ENCODE measurements at places on chromosomes 2 and 18. TPM values are rescaled to one million over a fixed set of nuclear protein-coding genes. Genes with fewer than 3 reads are reported as not detected.

DNA sequence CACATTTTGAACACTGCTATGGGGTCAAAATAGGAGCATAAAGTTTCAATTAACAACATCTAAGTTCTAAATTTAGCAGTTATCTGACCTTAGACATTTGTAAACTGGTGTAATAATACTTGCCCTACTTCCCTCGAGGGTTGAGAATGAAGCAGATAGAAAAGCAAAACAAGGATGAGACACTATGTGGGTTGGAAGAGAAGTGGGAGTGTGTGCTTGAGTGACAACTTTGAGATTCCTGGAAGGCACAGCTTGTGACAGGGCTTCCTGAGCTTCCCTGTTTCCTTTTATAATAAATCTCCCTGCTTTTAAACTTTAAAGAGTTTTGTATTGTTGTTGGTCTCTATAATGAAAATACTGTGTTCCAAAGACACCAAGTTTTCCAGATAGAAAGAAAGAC, 128.6 kb upstream of the CHST9 start:
- H3K4me1 ChIP-seq = no peaks in the 10 kb centered on the region
- no peak overlapping the region for H3K4me3 ChIP-seq
- no peaks in the 10 kb centered on the region for H3K36me3 ChIP-seq

DNA sequence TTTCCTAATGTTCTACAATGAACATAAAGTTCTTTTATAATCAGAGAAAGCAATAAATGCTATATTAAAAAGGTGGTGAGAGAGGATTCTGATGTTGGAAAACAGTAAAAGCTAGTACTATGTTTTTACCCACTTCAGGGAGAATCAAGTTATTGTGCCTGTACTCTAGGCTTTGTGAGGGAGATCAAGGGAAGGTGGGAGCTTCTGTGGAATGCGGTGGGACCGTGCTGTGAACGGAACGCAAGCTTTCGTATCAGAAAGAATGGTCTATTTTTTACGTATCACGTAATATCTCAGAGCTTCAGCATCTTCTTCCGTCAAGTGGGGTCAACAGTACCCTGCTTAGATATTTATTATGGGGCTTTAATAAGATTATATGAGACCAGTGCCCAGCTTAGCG, 193.2 kb downstream of the CLIP4 start:
- no peaks in the 10 kb centered on the region for H3K4me1 ChIP-seq
- H3K36me3 ChIP-seq = no peaks in the 10 kb centered on the region
- no peak overlapping the region for H3K4me3 ChIP-seq
- H3K27ac ChIP-seq = no peak overlapping the region

GRCh38 chr2:127155947-127156346, 49.0 kb upstream of the BIN1 start:
- no peaks in the 10 kb centered on the region for H3K36me3 ChIP-seq
- H3K4me3 ChIP-seq = no peak overlapping the region
- DNase-seq = no peak

- no peak for DNase-seq
- no peak overlapping the region for H3K27ac ChIP-seq
- H3K4me1 ChIP-seq = no peaks in the 10 kb centered on the region
- H3K4me3 ChIP-seq = no peak overlapping the region
- no peaks in the 10 kb centered on the region for H3K36me3 ChIP-seq
These were observed 1989.9 kb upstream of the CELF4 start for GRCh38 chr18:39555496-39555895.

DNA sequence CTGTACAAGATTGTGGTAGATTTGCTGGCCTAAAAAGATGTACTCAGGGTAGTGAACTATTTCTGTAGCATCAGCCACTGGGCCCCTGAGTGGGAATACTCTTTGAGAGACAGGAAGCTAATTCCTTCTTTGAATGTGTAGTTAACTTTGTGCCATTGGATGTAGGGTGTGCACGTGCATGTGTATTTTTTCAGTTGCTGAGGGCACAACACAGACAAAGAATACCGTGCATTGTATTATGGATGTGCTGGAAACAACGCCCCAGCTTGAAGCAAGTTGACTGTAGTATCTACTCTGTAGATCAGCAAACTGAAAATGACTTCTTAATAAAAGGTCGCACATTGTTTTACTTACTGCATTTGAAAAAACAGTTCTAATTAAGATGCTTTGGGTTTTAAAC, 14.1 kb downstream of the CRIM1 start:
- H3K27ac ChIP-seq = no peak overlapping the region
- no peaks in the 10 kb centered on the region for H3K4me1 ChIP-seq
- H3K4me3 ChIP-seq = no peak overlapping the region
- no peaks in the 10 kb centered on the region for H3K36me3 ChIP-seq
- DNase-seq = no peak

The C1D gene
- 21.3 TPM for total RNA-seq

DNA sequence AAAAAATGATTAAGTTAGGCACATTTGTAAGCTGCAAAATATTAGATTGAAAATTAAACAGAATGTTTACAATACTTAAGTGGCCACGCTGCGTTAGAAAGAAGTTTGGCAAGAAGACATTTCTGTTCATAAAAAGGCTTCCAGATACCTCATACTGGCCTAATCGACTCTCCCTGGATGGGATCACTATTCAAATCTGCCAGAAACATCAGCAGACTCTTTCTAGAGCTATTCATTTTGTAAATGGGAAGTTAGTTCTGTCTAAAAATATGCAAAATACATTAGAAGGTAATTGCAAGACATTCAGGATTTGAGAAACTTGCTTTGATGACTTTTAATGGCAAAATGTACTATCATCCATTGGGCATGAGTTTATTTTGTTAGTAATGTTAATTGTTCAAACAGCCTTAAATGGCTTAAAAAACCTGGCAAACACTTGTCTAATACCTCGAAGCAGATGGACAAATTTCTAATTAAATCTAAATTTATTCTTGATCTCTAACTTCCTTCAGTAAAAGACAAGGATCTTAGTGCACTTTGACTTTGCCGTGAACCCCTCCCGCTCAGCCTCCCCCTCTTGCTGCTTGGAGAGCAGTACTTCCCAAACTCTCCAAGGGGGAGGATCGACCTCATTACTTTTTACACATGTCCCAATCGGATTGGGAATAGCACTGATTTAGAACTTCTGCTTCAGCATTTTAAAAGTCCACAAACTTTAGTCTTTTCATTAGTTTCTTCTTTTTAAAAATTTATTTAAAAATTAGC, 103.5 kb downstream of the SMIM21 start:
- H3K4me3 ChIP-seq = no peak overlapping the region
- H3K27me3 ChIP-seq = peaks cover 7% of the 10 kb centered on the region
- H3K36me3 ChIP-seq = no peaks in the 10 kb centered on the region
- H3K27ac ChIP-seq = no peak overlapping the region
- DNase-seq = no peak

The TMEM198 gene
- total RNA-seq = 2.4 TPM

All from K562 (cell line).